ENCODE measurements at places on chromosomes 1 and 21.

GRCh38 chr1:3352952-3353331 lies 101.5 kb upstream of the ARHGEF16 start:
- H3K27me3 ChIP-seq: peaks cover 43% of the 10 kb centered on the region
- H3K4me3 ChIP-seq: no peak overlapping the region
- H3K36me3 ChIP-seq: no peaks in the 10 kb centered on the region

- DNase-seq: no peak
- H3K4me3 ChIP-seq: no peak overlapping the region
- H3K36me3 ChIP-seq: no peaks in the 10 kb centered on the region
- H3K4me1 ChIP-seq: peaks cover 58% of the 10 kb centered on the region
- no peaks in the 10 kb centered on the region for H3K27me3 ChIP-seq
Observed at GRCh38 chr1:151970626-151971025, 23.0 kb downstream of the S100A10 start.

- H3K4me3 ChIP-seq: no peak overlapping the region
- H3K36me3 ChIP-seq: peaks cover 2% of the 10 kb centered on the region
- peak overlapping the region; percentile 75 for H3K27ac ChIP-seq
- peaks cover 72% of the 10 kb centered on the region for H3K4me1 ChIP-seq
- no peak for DNase-seq
- no peaks in the 10 kb centered on the region for H3K27me3 ChIP-seq
Observed at GRCh38 chr1:81878538-81878937, 77.8 kb downstream of the ADGRL2 start.

DNA sequence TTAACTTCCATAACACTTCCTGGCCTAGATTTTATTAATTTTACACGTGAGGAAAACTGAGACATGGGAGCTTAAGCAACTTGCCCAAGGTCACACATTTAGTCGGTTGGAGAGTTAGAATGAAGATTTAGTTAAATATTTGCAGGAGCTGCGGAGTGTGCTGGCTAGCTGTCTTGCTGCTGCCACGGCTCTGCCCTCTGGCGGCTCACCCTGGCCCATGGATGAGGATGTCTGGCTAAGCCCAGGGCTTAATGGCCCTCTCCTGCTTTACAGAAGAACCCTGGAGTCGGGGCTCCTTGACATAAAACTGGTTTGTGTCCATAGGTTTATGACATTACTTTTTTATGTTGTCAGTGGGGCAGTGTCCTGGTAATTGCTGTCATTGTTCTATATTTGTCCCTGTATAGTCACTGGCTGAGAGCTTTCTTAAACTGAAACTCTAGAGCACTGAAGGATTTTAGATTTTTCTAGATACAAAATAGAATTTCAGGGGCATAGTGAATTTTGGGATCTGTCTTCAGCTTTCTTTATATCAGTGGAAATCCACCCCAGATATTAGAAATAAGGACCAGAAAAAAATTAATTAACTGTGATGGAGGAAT lies 88.9 kb upstream of the WLS start:
- H3K36me3 ChIP-seq: peaks cover 1% of the 10 kb centered on the region
- H3K4me3 ChIP-seq: no peak overlapping the region
- H3K27me3 ChIP-seq: no peaks in the 10 kb centered on the region
- no peak overlapping the region for H3K27ac ChIP-seq
- DNase-seq: peak; percentile 44
- H3K4me1 ChIP-seq: peaks cover 13% of the 10 kb centered on the region

GRCh38 chr1:15684042-15684461 lies at the start of gene PLEKHM2:
Gene PLEKHM2, plus strand, starts transcription at chr1:15684320. Its CDS starts 239 bp downstream, at chr1:15684559.
- H3K36me3 ChIP-seq: peaks cover 7% of the 10 kb centered on the region
- peak within 1 kb of the TSS; percentile 81 for H3K4me3 ChIP-seq
- peak within 1 kb of the TSS; percentile 91 for H3K27ac ChIP-seq
- H3K4me1 ChIP-seq: peaks cover 24% of the 10 kb centered on the region
- DNase-seq: no peak
- no peaks in the 10 kb centered on the region for H3K27me3 ChIP-seq

GRCh38 chr1:205493241-205494085 lies 11.0 kb upstream of the CDK18 start:
- H3K27ac ChIP-seq: no peak overlapping the region
- no peak for DNase-seq
- no peak overlapping the region for H3K4me3 ChIP-seq
- peaks cover 27% of the 10 kb centered on the region for H3K27me3 ChIP-seq
- H3K4me1 ChIP-seq: peaks cover 18% of the 10 kb centered on the region
- H3K36me3 ChIP-seq: no peaks in the 10 kb centered on the region

DNA sequence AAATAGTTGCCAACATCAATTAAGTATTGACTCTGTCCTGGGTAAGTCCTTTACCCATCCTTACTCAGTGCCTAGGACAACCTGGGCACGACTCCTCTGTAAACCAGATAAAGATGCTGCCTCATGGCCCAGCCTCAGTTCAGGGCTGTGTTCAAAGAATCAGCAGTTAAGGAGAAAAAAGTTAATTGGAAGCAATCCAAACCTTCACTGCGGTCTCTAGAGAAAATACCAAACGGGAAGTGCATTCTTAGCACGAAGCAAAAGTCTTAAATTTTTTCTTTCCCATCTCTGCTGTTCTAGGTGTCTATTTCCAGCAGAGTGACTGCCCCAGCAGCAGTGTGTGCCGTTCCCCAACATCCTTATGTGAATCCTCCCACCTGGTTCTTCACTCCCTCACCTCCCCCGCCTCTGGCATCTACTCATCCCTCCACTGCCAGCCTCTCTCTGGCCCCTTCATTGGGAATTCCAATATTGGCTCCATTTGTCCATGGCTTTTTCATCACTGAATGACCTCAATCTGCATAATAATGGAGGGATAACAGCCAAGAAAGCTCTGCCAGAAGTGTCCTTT lies 23.2 kb downstream of the KANK4 start:
- H3K4me1 ChIP-seq: peaks cover 35% of the 10 kb centered on the region
- DNase-seq: no peak
- H3K27me3 ChIP-seq: no peaks in the 10 kb centered on the region
- H3K27ac ChIP-seq: peak overlapping the region; percentile 91

GRCh38 chr1:246280551-246280950 lies 226.5 kb downstream of the SMYD3 start:
- H3K36me3 ChIP-seq: no peaks in the 10 kb centered on the region
- H3K4me1 ChIP-seq: peaks cover 17% of the 10 kb centered on the region
- no peak overlapping the region for H3K4me3 ChIP-seq
- no peak overlapping the region for H3K27ac ChIP-seq
- DNase-seq: no peak

DNA sequence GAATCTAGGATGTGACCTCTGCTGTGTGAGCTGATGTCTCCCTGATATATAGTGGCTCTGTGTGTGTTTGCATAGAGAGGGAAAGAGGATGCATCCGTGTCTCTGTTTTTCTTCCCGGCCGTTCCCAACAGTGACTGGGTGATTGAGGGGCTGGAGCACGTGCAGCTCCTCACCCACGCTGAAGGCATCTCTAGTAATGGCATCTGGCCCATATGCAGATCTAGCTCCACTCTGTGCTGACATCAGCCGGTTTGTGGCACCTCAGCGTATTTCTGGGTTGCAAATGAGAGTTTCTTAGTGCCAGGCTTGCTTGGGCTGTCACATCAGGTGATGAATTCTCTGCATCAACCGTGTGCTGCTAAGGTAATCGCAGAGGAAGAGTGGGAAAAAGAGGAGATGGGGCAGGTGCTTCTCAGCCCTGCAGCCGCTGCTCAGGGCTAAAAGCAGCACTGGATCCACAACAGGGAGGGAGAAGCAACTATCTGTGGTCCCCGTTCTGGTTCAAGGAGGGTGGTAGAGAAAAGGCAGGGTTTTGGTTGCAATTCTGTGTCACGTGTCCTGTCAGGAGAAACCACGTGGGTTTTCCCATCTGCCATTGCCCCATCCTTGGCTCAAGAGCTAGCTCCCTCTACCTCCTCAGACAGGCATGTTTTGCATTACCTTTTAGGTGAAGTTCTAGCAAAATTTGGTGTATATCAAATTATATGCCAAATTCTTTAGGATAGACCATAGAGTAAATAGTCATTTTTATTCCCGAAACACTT lies 282.9 kb downstream of the PBX1 start:
- no peaks in the 10 kb centered on the region for H3K27me3 ChIP-seq
- no peak overlapping the region for H3K4me3 ChIP-seq
- H3K36me3 ChIP-seq: peaks cover 40% of the 10 kb centered on the region
- DNase-seq: no peak
- peak overlapping the region; percentile 33 for H3K27ac ChIP-seq
- H3K4me1 ChIP-seq: peaks cover 35% of the 10 kb centered on the region

DNA sequence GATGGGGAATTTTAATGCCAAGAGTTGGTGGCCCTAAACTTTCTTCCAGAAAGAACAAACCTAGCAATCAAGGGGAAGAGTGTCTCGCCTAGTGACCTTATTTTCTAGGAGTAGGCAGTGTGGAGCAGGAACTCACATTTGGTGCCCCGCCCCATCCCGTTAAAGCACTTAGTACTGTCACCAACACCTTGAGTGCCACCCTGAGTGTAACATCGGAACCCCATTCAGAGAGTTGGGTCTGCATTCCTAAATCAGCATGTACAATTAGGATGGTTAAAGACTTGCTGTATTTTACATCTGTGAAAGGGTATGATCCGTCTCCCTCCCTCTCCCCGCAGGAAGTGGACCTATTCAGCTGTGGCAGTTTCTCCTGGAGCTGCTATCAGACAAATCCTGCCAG lies 15.5 kb downstream of the ETS2 start:
- no peaks in the 10 kb centered on the region for H3K27me3 ChIP-seq
- peaks cover 69% of the 10 kb centered on the region for H3K36me3 ChIP-seq
- H3K4me3 ChIP-seq: no peak overlapping the region
- peaks cover 7% of the 10 kb centered on the region for H3K4me1 ChIP-seq
- no peak for DNase-seq
- no peak overlapping the region for H3K27ac ChIP-seq

GRCh38 chr1:63732666-63733065 lies 41.2 kb upstream of the ROR1 start:
- no peak overlapping the region for H3K27ac ChIP-seq
- DNase-seq: no peak
- H3K4me1 ChIP-seq: peaks cover 18% of the 10 kb centered on the region
- peaks cover 16% of the 10 kb centered on the region for H3K36me3 ChIP-seq
- no peaks in the 10 kb centered on the region for H3K27me3 ChIP-seq
- H3K4me3 ChIP-seq: no peak overlapping the region

GRCh38 chr1:87356591-87356990 lies 27.9 kb downstream of the LMO4 start:
- peaks cover 23% of the 10 kb centered on the region for H3K4me1 ChIP-seq
- no peak overlapping the region for H3K4me3 ChIP-seq
- no peak for DNase-seq
- H3K27ac ChIP-seq: no peak overlapping the region
- no peaks in the 10 kb centered on the region for H3K27me3 ChIP-seq
- peaks cover 10% of the 10 kb centered on the region for H3K36me3 ChIP-seq

GRCh38 chr1:23551849-23552248 lies 7.5 kb downstream of the ID3 start:
- no peak for DNase-seq
- peak overlapping the region; percentile 100 for H3K27ac ChIP-seq
- peaks cover under 1% of the 10 kb centered on the region for H3K36me3 ChIP-seq
- no peak overlapping the region for H3K4me3 ChIP-seq

GRCh38 chr1:115842948-115843347 lies 2.0 kb upstream of the NHLH2 start:
- no peak overlapping the region for H3K4me3 ChIP-seq
- no peak for DNase-seq

Data from mesothelial cell of epicardium (in vitro differentiated cells).